Lung microvascular endothelial cell (primary cell): ENCODE measurements at places on chromosomes 7 and 10.

DNA sequence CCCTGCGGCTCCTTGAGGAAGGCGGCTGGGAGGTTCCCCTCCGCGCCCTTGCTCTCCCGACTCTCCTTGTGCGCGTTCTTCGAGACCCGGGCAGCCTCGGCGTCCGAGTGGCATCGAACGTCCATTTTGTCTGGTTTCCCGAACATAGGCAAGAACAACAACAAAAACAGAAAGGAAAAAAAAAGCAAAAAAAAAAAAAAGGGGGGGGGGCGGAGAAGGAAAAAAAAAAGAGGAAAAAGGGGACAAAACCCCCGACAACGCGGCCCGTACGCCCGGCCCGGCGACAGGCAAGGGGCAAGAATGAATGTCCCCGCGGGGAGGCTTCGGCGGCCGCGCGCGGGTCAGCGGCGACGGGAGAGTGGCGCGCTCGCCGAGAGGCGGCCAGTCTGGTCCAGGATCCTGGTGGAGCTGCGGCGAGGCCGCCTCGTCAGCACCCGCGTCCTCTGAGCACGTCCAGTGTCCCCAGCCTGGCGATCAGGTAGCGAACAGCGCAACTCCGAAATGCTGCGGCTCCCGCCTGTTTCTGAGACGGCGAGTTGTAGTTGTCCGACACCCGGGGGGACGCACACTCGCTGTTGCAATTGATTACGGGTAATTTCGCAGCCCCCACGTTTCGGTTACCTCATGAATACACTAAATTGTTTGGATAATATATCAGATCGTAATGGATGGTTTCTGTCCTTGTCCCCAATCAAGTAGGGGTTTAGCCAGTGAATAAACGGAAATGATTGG, at the start of gene VAX1:
Gene VAX1 (minus strand): TSS at position 360 of the 732 bp plus-strand sequence. CDS start 214 bp downstream, at position 146.
- DNase-seq = peak; percentile 24

DNA sequence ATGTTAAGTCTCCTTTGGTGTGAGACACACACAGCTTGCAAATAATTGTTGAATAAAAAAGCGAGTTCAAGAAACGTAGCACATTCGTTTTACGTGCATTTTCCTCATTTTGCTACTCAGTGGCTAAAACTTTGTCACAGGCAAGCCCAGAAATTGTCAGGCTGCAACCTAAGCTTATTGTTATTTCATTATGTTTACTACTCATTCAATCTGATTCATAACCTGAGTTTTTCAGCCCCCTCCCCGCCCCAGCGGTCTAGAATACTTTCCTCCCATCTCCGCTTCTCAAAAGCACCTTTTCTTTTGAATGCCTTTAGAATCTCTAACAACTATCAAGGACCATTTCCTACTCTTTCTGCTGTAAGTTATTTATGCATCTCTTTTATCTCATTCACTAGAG, 1.1 kb downstream of the FAM133B start:
- no peak for DNase-seq

DNA sequence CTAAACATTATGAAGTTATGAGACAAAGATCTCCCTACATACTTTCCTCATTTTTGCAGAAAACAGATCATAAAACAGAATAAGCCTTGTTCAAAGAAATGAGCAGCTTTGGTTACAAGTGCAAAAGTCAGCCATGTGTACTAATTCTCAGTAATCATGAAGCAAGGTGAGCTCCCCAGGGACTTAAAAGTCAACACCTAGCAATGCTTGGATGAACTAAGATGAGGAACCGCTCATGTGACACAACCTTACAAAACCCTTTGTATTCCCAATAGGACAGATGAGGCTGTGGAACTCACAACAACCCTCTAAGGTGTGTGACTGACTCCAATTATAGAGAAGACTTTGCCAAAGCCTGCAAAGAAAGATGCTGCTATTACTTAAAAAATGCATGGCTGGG, 154.5 kb downstream of the SLC25A13 start:
- DNase-seq = no peak

- no peak for DNase-seq
Observed at GRCh38 chr10:52769966-52770365, 2.6 kb downstream of the MBL2 start.

GRCh38 chr7:47218378-47219176, 363.3 kb downstream of the TNS3 start:
- no peak for DNase-seq

- DNase-seq = no peak
Observed at GRCh38 chr10:72039377-72039776, 49.0 kb downstream of the SPOCK2 start.

DNA sequence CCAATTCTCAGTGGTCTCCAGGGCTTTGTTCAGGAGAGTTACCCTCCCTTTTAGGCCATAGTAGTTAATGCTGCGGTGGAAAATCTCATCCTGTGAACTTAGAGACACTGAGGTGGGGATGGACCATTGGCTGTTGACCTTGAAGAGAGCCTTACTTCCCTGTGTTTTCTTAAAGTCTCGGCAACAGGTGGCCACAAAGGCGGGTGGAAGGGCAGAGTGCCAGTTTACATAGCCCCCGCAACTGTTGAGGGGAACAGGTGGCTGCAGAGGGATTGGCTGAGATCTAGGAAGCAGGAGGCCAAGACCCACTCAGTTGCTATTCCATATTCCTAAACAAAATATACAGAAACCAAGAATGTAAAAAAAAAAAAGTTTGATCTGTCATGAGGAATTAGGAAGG, 160.6 kb downstream of the ST7 start:
- no peak for DNase-seq

DNA sequence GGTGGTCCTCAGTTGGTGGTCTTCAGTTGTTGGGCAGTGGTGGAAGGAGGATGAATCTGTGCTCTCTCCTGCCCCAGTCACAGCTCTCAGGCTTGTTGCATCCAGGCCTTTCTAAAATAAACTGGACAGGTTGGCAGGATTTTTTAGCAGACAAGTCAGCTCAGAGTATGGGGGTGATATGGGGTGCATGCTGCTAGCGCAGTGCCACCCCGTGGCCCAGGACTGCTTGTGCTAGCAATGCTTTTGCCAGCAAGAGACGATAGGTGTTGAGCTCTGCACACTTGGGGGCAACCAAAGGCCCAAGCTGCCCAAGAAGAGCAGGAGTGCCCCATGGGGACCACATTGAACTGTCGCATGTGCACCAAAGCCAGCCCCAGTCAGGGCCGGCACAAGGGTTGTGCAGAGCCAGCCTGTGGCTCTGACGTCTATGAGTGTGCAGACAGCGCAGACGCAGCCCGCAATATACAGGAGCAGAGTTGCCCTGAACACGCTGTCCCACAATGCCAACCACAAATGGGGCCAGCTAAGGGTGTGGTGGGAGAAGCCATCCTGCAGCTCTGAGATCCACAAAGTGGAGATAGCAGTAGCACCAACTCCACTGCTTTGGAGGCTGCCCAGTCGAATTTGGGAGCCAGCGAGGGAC, 49.8 kb upstream of the PDSS1 start:
- no peak for DNase-seq

DNA sequence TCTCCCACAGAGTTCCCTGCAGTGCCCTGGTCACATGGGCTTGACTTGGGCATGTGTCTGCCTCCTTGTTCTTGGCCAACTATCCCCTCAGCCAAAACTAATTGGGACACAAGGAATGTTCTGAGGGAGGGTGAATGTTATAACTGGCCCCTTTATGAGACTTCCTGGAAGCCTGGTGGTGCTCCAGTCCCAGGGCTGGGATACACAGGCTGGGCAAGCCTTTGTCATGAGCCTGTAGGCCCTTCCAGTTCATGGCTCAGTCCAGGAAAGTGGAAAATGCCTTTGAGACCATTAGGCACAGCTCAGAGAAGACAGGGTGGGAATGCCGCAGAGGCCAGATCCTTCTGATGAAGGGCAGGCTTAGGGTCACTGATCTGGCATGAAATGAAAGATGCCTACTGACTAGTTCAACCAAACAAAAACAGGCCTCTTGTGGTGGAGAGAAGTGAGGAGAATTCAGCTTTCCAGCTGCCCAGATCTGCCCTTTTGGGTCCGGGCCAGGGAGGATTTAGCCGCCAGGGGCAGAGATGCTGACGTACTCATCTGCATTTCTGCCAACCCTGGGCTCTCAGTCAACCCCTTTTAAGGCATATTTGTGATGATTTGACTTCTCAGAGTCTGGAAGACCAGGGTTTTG, 961.5 kb downstream of the KCNMA1 start:
- DNase-seq = no peak

- no peak for DNase-seq
Observed at GRCh38 chr7:92944633-92945032, 108.3 kb upstream of the CDK6 start.

GRCh38 chr10:46328853-46329689, 42.3 kb downstream of the ANTXRL start:
- no peak for DNase-seq

- DNase-seq = no peak
Observed at GRCh38 chr10:31125789-31126188, 94.1 kb upstream of the ZNF438 start.

DNA sequence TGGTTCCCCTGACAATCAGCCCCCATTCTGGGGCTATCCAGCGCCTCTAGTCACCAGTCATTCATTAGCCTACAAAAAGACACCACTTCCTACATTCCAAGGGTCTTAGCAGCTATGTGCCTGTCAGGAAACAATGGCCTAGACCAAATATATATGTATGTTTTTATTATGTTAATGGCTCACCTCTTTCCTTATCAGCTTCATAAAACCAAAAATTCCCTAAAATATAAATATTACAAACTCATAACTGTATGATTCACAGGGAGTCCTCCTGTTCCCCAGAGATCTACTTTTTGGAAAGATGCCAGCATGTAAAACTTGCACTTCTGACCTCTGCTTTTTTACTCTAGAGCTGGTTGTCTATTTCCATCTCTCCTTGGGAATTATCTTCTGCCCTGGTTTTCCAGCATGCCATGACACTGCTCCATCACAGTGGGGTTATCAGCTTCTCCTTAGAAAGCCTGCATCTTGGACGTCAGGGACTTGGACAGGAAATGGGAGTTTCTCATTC, 79.2 kb downstream of the ABCA13 start:
- no peak for DNase-seq

- no peak for DNase-seq
Observed at GRCh38 chr7:148615085-148615730, 24.6 kb downstream of the C7orf33 start.

DNA sequence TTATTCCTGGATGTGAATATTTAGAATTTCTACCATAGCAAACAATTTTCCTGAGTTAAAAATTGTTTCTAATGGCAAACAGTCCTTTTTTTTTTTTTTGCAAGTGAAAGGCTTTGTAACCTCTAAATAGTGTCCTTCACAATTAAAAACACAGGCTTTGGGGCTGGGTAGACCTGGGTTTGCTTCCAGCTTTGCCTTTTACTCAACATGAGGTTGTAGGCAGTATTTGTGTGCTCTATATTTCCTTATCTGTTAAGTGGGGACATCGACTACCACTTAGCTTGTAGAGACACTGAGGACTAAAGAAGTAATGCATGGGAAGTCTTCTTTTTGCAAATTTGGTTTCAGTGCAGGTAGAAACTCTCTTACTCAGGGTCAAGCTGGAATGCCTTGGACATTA, 169.4 kb upstream of the GRB10 start:
- no peak for DNase-seq

- DNase-seq = no peak
Observed at GRCh38 chr7:91940171-91940570, 491 bp upstream of the AKAP9 start.

GRCh38 chr7:79257959-79258358, 195.5 kb downstream of the MAGI2 start:
- DNase-seq = no peak

- no peak for DNase-seq
Observed at GRCh38 chr7:114229246-114229645, 185.4 kb upstream of the FOXP2 start.

DNA sequence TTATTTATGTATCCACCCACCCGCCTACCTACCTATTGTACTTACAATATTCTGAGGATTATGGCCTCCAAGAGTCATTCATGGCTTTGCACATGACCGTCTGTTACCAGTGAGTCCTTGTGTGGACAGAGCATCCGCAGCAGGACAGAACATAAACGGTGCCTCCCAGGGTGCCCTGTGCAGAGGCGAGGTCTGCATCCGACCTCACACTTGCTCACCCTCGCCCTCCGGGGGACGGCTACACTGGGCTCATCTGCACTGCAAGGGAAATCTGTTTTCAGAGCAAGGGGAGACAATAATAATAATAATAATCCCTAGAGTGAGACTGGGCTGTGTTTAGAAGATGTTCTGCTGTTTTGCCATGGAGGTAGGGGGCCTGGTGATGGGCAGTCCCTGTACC, 29.8 kb downstream of the PFKP start:
- DNase-seq = no peak

DNA sequence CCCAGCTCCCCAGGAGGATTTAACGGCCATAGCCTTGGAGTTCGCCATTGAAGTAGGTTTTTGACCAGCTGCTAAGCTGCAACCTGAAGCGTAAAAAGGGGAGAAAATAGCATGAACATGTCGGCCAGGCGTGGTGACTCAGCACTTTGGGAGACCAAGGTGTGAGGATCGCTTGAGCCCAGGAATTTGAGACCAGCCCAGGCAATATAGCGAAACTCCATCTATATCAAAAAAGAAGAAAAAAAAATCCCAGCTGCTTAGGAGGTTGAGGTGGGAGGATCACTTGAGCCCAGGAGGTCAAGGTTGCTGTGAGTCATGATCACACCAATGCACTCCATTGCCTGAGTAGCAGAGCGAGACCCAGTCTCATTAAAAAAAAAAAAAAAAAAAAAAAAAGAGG, 32.2 kb upstream of the MCU start:
- no peak for DNase-seq

DNA sequence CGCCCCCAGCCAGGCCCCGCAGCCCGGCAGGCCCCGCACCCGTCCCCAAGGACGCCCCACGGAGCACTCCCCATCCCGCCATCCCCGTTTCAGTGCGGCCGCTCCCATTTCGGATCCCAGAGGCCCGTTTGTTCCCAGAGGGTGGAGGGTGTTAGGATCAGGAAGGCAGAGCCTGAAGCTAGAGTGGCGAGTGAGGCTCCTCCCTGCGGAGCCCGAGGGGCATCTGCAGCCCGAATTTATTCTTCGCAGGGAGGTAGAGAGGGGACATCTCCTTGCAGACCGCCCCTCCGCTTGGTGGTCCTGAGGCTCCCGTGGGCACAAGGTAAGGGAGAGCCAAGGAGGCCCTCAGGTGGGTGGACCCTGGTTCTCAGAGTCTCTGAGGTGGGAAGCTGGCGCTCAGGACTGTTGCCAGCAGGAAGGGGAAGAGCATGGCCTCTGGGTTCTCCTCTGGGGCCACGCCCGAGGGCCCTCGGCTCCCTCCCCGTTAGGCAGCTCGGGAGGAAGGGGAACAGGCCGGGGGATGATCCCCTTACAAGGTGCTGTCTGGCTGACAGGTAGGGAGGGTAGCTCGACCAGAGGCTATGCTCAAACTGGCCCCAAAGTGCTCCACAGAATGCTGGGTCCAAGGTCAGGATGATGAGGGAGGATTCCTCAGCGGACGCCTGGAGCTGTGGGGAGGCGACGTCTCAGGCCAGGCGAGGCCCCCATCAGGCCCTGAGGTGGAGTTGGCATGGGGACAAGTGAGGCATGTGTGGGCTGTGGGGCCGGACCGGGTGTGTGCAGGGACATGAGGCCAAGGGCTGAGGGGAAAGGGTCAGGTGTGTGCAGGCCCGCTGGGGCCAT, 17.4 kb downstream of the POLL start:
- DNase-seq = no peak

- DNase-seq = no peak
Observed at GRCh38 chr7:137613006-137613525, 233.7 kb downstream of the DGKI start.
